ENCODE measurements at places on chromosomes 5 and 9.

DNA sequence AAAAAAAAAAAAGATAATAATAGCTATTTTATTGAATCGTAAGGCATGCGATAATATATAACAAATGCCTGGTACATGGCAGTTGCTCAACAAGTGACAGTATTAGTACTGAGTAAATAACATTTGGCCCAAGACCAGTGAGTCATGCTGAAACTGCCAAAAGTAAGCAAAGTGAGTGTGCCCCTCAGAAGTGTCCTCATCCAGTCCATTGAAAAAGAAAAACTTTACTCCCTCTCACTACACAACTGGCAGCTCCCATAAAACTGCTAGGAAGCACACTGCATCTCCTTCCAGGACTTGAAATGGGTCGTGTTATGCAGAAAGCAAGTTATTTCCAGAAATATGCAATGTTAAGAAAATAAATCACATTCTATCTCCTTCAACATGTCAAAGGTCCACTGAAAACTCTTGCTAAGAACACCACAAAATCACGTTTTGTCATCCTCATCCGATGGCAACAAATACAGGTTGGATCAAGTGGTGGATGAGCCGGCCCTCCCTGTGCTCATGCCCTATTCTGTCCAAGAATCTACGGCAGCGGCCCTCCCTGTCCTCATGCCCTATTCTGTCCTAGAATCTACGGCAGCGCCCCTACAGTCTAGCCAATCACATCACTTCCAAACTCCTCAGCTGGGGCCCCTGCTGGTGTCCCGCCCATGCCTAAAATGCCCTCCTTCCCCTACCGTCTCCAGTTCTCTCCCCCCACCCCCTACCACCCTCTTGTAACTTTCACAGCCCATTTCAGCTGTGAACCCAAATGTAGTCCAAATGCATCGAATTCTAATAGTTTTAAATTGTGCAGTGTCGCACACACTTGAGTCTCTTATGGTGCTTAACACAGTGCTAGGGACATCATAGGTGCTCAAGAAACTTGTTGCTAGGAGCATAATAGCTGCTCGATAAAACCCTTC is 12.5 kb downstream of the PTCH1 start:
- no peak for DNase-seq

DNA sequence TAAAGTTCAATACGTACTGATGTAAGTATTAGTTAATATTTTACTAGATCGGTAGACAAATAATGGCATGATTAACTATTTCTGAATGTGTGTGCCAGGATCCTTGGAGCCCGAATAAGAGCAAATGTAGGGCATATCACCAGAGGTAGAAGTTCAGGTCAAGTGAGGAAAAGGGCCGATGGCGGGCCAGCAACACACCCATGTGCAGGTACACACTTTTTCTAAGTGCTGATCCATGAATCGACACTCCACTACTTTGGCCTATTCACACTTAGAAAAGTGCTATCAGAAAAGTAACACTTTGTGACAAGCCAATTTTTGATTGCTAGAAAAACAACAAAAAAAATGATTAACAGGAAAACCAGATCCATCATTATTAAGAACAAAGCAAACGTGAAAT is 150.3 kb downstream of the AUH start:
- DNase-seq, result no peak

- DNase-seq, result peak; percentile 83
Measured at GRCh38 chr9:34380511-34381315, 4.0 kb upstream of the MYORG start.

DNA sequence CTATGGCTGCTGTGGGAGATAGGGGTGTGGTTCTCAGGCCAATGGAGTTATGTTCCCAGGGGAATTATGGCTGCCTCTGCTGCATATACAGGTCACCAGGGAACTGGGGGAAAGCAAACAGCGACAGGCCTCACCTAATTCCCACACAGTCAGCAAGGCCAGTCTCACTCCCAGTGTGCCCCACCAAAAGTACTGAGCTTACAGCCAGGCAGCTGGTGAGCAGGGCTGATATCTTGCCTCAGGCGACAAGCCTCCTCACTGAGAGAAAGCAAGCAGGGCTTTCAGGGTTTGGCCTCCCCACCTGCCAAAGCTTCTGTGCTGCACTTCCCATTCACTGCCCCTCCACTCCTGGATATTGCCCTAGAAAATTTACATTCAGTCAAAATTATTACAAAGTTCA is 273.8 kb upstream of the TARS1 start:
- DNase-seq, result no peak

DNA sequence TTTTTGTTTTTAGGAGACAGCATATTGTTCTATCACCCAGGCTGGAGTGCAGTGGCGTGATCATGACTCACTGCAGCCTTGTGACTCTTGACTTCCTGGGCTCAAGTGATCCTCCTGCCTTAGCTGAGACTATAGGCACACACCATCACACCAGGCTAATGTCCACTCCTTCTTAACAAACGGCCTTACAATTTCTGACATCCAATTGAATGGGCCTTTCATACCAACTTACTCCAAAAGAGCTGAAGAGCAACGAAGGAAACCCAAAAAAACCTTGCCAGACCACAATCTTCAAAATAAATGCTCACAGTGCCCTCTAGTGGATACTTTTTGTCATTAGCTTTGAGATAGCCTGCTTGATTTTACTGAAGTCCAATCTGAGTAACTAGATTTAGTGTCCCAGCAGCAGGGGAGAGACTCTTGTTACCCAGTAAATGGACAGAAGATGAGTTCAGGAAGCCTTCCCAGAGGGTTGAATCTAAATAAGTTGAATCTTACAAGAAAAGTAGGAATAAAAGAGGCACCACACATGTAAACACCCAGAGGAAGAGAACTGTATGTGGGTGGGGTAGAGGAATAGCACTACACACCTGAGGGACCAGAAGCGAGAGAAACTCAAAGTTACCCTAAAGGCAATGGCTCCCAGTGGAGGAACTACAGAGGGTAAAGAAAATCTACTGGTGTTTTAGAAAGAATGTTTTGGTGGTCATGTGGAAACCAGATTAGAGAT is 9.3 kb downstream of the ZNF622 start:
- DNase-seq, result peak; percentile 75

GRCh38 chr5:173056783-173057061 is 570 bp downstream of the CREBRF start:
- DNase-seq, result no peak
